ENCODE measurements at places on chromosomes 4 and X.

DNA sequence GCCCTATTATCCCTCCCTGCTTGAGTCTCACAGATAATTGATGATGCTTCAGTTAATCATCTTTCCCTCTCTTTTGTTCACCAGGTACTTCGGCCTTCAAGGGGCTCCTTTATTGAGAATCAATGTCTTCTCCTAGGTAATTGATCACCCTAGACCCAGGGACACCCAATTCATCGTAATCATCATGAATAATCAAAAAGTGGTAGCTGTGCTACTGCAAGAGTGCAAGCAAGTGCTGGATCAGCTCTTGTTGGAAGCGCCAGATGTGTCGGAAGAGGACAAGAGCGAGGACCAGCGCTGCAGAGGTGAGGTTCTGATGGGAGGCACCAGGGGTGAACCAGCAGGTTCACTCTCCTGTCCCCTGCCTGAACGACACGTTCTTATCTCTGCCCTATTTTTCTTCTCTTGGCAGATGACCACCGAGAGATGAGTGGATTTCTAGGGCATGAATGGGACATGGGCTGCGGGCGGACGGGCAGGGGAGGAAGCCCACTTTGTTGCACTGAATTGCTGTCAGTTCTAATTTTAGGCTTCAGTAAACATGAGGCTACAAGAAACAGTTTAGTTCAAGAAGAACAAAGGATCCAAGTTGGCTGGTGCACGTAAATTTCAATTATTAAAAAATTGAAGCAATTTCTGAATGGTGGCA is 80.5 kb downstream of the ALPK1 start:
- DNase-seq: no peak

GRCh38 chr4:37758226-37758625 is 68.3 kb upstream of the PGM2 start:
- DNase-seq: peak; percentile 89

- peak; percentile 5 for DNase-seq
Measured at GRCh38 chrX:128634754-128635153, 582.6 kb upstream of the ACTRT1 start.

DNA sequence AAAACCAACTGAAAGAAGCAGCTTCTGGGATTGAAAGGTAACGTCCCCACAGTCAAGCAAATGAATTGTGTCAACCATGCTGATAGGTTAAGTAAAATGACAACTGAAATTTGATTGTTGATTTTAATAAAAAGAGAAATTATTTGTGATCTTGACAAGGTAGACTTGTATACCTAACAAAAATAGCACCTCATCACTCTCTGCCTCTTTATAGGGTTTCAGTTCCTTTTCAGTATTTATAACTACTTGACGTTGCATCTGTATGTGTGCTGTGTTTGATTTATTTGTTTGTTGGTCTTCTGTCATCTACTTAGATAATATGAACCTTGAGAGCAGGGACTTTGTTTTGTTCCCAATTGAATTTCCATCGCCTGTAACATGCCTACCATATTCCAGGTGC is 7.9 kb upstream of the PPP3CA start:
- DNase-seq: no peak

DNA sequence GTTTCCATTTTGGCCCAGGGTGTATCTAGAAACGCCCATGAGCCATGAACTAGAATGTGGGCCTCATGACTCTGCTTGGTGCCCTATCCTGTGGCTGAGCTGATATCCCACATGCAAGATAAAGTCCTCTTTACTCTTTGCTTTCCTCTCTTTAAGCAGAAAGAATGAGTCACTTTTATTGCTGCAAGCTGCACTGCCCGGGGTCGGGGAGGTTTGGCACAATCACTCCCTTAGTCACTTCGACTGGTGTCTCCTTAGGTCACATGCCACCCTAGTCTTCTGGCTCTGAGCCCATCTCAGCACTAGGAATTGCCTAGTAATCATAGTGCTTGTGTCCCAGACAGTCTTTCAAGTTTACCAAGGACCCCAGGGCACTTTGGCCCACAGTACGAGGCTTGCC is 75.1 kb upstream of the CXorf66 start:
- DNase-seq: peak; percentile 5
